ENCODE measurements at places on chromosomes 12 and 14.

DNA sequence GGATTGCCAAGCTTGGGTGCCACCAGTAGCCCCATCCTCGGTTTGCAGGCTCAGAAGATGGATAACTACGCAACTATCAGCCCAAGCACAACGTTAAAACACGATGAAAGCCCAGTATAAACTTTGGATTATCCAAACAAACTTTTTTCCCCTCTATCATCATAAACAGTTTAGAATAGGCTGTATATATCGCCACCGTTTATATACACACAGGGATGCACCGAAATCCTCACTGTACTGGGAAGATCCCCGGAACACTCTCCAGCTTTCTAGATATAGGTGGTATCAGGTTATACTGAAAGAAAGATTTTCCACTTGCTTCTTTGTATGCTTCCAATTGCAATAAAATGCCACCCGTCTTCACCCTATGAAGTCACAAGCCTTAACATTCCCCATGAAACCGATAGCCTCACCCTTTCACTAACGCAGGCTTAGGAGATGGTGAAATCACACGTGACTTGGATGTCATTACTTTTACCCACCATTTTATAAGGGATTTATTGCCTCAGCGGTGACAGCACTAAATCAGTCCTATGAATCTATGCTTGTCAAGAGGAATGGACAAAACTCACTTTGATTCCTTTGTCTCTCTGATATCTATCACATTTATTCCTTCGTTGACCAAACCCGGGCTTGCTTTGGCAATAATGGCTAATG, 207.6 kb upstream of the FOXN3 start:
- no peak for DNase-seq

DNA sequence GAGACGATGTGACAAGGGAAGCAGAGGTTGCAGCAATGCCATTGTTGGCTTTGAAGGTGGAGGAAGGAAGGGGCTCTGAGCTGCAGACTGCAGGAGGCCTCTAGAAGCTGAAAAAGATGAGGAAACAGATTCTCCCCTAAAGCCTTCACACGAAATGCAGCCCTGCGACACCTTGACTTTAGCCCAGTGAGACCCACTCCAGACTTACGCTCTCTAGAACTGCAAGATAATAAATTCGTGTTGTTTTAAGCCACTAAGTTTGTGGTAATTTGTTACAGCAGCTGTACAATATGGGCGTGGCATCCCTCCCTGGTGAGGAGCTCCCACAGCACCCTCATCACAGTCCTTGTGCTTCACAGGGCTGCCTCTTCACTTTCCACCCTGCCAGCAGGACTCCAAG, 53.2 kb downstream of the GOLGA5 start:
- DNase-seq: no peak

DNA sequence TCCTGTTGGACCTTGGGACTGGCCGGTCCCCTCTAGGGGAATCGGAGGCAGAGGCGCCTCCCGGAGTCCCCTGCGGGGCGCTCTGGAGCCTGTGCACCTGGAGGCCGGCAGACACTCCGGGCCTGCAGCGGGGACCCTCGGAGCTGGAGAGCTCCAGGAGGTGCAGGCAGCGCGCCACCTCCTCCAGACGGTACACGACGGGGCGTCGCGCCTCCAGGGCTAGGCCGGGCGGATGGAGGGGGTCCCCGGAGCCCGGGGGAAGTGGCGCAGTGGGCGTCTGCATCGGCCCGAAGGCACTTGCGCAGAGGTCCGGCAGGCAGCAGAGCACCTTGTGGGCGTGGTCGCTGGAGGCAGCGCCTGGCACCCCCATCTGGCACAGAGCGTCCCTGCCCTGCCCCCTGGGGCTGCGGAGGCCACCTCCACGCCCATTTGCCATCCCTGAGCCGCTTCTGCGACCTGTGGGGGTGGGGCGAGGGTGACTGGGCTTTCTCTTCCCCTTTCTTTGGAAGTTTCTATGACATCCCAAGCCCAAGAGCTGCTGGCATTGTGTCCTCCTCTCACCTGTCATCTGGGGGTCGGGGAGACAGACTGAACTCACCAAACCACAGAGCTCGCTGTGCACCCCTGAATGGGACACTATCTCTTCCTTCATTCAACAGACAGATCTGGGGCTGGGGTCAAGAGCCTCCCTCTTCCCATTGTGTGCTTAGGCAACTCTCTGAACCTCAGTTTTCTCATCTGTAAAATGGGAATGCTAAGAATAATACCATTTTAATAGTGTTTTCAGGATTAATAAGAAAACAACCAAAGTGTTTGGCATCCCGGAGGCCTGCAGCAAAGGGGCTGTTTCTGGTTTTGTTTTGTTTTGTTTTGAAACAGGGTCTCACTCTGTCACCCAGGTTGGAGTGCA, 37.5 kb upstream of the CORO1C start:
- DNase-seq: no peak

DNA sequence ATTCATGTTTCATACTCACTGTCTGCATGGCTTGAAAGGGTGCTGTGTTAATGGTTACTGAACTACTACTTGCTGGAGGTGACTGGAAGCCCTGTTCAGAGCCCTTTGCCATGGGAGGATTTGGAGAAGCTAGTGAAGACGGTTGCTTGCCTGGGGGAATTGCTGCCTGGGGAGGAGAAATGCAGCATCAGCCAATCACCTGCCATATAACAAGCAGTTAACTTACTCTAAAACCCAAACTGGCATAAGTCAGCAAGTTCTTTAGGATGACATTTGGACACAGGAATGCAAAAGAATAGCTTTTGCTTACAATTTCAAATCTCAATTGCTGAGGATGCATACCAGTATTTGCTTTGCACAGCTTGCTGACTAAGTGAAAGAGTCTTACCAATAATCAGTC, 23.4 kb upstream of the IPO8 start:
- no peak for DNase-seq

DNA sequence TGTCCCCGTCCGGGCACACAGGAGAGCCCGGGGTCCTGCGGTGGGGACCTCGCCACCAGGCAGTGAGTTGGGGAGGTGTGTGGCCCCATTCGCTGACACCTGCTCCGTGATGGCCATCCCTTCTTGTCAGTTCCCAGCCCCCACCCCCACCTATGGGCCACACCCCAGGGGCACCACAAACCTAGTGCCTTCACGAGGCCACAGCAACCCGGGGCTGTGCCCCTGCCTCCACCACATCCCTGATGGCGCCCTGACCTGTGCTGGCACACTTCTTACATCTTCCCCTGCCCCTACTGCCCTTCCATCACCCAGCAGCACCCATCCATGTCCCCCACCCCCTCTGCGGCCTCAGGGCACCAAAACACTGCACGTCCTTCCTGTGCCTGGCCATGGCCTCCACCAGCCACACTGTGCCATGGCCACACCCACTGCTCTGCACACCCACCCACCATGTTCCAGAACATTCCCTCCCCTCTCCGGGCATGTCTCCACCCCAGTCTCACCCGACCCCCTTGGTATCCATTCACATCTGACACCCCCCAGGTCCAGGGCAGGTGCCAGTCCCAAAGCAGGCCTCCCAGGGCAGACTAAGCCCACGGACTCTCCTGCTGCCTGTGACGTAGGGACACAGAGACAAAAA, 24.4 kb downstream of the JAG2 start:
- peak; percentile 10 for DNase-seq
